ENCODE measurements at places on chromosomes 7 and 10. TPM values are rescaled to one million over a fixed set of nuclear protein-coding genes. Genes with fewer than 3 reads are reported as not detected.

DNA sequence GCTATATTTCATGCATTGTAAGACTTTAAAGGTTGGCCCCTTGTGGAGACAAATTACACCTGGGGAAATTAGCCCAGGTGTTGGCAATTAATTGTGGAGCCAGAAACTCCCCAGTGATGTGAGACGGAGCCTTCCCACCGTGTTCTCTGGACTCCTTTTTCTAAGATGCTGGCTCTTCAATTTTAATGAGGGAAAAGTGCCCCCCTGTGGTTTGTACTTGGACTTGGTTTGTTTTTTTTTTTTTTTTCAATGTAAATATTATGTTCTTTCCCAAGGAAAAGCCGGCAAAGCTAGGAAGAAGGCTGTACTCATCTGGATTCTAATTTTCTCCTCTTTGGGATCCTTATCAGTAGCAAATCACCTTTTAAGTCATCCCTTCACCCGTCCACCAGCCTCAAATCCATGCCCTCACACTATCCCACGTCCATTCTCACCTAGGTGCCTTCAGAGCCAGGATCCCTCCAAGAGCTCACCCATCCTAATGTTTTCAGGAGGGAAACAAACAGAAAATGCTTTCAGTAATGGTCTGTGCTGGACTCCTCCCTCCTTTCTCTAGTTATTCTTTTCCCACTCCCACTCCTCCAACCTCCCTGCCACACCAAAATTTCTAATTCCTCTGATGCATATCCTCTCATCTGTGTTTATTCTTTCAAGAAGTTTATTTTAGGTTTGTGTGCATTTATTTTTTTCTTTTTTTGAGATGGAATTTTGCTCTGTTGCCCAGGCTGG lies 20.4 kb upstream of the ST8SIA6 start:
- DNase-seq, result no peak

- DNase-seq, result no peak
Observed at GRCh38 chr7:85215098-85215497, 28.2 kb upstream of the SEMA3D start.

DNA sequence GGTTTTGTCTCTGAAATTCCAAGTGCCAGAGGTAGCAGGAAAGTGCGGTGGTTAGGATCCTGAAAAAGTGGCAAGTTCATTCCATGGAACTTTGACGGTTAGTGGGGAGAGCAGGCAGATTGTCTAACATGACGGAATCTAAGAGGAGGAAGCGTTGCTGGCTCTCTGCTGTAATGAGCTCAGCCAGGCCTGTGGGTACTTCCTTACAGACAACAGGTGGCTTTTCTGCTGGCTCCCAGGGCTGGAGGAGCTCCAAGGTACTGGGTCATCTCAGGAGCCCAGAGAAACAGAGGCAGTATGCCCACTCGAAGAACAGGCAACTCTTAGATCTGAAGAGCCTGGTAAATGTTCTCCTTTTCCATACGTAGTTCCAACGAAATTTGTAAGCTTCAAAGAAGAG lies 3.1 kb upstream of the AIFM2 start:
- DNase-seq, result no peak

- peak; percentile 46 for DNase-seq
Observed at GRCh38 chr7:118053353-118053752, 130.6 kb upstream of the LSM8 start.

DNA sequence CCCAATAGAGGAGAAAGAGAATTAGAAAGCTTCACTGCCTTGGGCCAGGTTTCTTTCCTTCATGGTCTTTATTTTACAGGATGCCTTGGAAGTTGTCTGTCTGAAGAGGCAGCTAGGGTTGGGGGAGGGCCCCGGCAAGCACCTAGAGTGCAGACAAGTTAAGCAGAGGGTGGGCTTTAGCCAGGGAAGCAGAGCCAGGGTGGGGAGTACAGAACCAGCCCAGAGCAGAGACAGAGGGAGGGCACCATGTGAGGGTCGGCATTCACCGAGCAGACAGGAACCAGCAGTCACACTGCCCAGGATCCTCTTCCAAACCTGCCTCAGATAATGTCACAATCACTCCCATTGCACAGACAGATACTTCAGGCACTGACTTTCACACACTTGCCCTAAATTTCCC lies 75.9 kb downstream of the ADARB2 start:
- DNase-seq, result no peak

GRCh38 chr7:114953724-114954123 lies 31.8 kb downstream of the MDFIC start:
- DNase-seq, result no peak

DNA sequence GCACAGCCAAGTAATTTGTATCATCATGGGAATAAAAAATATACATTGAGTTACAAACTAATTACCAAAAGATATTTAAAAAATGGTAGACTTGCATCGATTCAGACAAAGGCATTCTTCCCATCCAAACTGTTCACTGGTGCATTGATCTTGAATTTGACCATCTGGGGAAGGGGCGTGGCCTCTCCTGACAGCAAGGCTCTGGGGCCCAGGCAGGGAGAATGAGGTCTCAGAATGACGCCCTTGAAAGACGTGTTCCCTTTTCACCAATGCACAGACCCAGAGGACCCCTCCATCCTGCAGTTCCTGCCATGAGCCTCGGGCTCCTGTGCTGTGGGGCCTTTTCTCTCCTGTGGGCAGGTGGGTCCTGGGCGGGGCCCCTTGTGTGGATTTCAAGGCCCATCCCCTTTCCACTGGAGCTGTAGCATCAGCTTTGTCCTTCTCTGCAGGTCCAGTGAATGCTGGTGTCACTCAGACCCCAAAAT lies 91.1 kb upstream of the PRSS58 start:
- no peak for DNase-seq

DNA sequence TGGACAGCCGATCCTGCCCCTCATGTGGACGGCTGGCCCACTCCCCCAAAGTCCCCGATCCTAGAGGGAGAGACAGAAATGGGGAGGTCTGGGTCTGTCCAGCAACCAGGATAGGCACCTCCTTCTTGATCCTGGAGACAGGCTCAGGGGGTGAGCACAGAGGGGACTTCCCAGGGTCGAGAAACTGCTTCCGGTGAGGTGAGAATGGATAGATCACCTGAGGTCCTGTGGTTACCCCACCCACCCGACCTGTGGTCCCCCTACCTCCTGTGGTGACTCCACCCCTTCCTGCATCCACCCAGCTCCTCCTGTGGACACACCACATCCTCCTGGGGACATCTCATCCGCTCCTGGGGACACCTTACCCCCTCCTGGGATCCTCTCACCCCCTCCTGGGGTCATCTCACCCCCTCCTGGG lies 27.4 kb upstream of the RASGEF1A start:
- no peak for DNase-seq

GRCh38 chr7:471866-472639 lies 47.6 kb downstream of the PDGFA start:
- peak; percentile 81 for DNase-seq

DNA sequence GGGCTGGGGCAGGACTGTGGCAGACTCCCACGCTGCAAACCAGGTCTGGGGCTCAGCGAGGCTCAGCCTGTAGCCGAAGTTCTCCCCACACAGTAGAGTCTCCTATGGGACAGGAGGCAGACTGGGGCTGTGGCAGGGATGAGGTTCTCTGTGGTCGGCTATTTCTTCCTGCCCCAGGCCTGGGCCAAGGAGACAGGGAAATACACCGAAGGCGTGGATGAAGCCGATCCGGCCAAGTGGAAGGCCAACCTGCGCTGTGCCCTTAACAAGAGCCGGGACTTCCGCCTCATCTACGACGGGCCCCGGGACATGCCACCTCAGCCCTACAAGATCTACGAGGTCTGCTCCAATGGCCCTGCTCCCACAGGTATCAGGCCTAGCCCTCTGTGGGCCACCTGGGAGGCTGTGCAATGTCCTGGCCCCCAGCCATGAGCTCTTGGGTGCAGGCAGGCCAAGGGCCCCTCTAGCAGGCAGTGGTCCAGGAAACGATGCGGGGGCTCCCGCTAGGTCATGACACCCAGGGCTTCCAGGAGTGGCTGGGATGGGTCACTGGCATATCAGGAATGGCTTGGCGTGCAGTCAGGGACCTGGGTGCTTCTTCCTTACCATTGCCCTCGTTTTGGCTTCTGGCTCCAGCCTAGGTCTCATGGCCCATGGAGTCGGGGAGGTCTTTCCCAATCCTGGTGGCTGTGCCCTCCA lies 8.1 kb downstream of the IRF5 start:
- no peak for DNase-seq

DNA sequence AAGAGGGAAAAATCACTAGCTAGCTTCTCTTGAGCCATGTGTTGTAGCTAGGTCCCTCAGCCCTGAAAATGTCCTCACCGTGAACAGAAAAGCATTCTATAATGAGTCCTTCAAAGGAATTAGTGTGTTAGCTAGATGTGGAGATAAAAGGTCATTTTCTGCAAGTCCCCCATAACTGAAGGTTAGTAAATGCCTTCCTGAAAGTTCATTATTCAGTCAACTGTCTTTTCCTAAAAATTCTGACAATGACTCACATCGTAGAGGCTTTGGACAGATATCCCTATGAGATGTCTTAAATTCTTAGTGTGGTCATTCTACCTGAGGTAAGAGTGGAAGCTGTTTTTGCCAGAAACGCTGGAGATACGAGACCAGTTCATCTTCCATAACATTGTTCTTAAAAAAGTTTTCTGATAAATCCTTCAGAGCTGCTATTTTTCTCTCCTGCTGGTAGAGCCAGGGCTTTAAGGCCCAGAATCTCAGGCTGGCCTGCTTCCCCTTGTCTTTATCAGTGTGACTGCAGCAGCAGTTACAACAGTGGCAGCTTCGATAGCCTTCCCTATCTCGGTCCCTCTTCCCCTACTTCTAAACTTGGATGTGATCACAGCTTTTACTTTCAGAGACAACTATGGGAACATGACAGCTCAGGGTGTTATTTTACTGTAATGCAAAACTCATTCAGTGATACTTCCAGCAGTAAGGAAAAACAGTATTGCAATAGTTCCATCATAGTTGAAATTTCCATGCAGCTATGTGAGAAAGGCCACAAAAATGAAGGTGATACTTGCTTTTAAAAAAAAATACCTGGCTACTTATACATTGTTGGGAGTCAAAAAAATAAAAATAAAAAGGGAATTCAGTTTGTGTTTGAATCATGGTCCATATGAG lies 37.3 kb upstream of the PRKAR2B start:
- no peak for DNase-seq

GRCh38 chr7:173209-173918 lies 19.0 kb upstream of the FAM20C start:
- DNase-seq, result no peak

DNA sequence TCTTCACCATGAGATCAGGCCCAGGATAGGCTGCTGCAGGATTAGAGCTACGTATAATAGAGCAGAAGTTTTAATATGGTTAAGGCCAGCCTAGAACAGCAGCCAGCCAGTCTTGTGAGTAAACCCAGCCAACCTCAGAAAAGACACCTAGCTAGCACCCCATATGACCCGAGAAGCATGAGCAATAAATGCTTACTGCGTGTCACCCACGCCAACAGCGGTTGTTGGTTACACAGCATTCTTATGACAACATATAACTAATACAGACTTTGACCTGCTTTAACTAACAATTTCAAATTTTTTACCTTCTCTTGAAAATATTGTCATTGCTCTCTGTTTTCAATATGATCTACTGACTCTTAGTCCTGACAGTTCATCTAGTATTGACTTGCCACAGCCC lies 105.7 kb downstream of the HBP1 start:
- no peak for DNase-seq

GRCh38 chr7:5769571-5769970 lies 11.9 kb downstream of the RNF216 start:
- DNase-seq, result no peak

DNA sequence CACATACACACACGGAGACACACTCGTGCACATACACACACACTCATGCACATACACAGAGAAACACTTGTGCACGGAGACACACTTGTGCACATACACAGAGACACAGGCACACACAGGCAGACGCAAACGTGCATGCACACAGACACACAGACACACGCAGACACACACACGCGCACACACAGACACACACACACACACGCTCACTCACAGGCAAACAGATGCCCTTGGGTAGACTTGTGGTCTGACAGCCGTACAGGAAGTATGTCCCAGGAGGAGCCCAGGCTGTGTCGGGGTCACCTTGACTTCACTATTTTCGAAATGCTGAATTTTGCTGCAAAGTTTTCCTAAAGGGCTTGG lies 538.0 kb downstream of the DNAJB6 start:
- no peak for DNase-seq

DNA sequence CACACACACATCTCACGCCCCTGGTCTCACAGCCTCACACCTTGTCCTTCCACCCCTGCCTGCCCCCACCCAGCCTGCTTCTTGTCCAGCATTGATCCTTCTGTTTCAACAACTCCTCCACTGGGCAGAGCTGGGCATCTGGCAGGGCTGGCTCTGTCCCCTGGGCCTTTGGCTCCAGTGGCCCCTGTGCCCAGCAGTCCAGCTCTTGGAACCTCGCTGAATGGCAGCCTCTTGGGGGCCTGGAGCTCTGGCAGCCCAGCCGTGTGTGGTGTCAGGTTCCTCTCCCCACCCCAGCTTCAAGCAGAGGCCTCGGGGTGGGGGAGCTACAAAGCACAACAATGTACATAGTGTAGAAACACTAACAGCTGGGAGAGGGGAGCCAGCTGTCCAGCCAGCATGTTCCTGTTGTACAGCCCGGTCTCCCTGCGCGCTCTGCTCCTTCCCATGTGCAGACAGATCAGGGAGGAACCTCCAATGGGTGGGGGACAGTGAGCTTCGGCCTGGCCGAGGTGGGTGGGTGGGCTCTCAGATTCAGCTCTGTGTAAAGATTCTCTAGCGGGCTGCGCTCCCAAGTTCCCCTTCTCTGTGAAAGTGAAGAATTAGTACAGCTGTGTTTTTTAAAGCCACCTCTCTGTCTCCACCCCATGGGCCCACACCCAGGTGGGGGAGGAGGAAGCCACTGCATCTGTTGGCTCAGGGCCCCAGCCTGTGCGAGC lies 19.4 kb downstream of the ZMIZ2 start:
- no peak for DNase-seq

DNA sequence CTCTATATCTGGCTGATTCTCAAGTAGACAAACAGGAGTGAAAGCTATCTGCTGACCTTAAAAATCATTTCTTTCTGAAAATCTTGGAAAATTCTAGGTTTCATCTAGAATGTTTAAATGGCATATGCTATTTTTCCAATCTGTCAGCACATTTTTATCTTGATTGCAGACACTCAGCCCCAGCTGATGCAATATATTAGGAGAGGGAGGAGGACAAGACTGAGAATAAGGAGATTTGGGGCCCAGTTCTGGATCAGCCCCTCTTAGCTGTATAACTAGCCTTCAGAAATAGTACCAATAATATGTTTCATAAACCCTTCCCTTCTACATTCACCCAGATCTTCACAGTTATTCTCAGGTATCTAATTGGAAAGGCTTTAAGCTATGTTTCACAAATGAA lies 131.2 kb downstream of the HDAC9 start:
- no peak for DNase-seq

GRCh38 chr7:122123746-122124145 lies 20.3 kb downstream of the AASS start:
- DNase-seq, result peak; percentile 33

GRCh38 chr7:141074162-141074991 lies 513 bp downstream of the TMEM178B start:
- no peak for DNase-seq

GRCh38 chr7:156950381-156950858 lies 908 bp downstream of the NOM1 start:
- peak; percentile 43 for DNase-seq

- peak; percentile 98 for DNase-seq
Observed at GRCh38 chr7:30168835-30169573, 34.2 kb downstream of the MTURN start.

- no peak for DNase-seq
Observed at GRCh38 chr10:42476101-42476500, 162.3 kb downstream of the ZNF33B start.

CPA4 gene
- 495 TPM for total RNA-seq

SPDYE16 gene
- total RNA-seq, result under 0.01 TPM

CD36 gene
- total RNA-seq, result 0.50 TPM

LIPJ gene
- total RNA-seq, result 0.17 TPM

TAS2R41 gene
- not detected for total RNA-seq

DNMBP gene
- 10.2 TPM for total RNA-seq

SLC16A12 gene
- total RNA-seq, result under 0.01 TPM

FAM25A gene
- not detected for total RNA-seq

SLC26A5 gene
- not detected for total RNA-seq

Measured in mammary epithelial cell (primary cell).